ENCODE measurements at places on chromosomes 2 and 18.

GRCh38 chr18:63836456-63836855, 51.0 kb upstream of the SERPINB2 start:
- no peak for DNase-seq

DNA sequence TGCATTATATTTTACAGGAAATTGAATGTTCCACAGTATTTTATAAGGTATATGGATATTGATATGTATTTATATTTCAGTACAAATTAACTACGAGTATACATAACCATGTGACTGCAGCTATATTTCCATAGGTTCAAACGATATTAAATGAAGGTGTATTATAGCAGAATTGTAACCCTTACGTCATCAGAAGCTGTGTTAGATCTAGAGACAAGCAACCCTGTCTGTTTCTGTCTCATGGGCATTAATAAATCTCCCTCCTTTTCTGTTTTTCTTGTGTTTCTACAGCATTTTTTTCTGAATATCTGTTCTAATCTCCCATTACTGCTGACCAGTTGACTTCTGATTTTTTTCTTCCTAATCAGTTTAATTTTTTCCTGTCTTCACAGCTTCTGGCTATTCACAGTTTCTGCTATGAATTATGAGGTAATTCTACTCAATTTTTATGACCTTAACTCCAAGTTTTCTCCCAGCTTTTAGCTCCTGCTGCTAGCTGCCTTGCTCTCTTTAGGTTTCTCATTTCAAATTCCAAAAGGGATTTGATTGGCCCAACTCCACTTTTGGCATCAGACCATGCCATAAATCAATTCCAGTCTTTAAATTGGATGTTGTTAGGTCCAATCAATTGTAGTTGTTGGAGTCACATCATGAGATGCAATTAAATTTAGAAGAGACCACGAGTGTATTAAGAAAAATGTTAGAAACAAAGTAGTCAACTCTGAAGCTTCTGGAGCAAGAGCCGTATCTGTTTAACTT, 277.5 kb upstream of the ZSWIM2 start:
- no peak for DNase-seq

GRCh38 chr2:7795778-7796563, 878.8 kb downstream of the RNF144A start:
- no peak for DNase-seq

- peak; percentile 61 for DNase-seq
Observed at GRCh38 chr2:239151201-239152131, 249.4 kb downstream of the HDAC4 start.

DNA sequence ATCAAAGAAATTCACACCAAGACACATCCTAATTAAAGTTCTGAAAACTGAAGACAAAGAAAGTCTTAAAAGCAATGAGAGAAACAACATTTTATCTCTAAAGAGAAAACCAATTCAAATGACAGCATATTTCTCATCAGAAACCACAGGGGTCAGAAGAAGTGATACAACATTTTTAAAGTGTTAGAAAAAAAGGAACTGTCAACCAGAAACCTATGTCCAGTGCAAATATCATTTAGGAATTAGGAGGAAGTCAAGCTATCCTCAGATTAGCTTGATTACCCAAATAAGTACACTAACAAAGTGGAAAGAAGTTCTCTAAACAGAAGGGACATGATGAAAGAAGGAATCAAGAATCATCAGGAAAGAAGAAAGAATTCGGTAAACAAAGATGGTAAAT, 59.5 kb upstream of the BCL2L11 start:
- no peak for DNase-seq

GRCh38 chr18:49934457-49934856, 121.1 kb upstream of the ACAA2 start:
- no peak for DNase-seq

DNA sequence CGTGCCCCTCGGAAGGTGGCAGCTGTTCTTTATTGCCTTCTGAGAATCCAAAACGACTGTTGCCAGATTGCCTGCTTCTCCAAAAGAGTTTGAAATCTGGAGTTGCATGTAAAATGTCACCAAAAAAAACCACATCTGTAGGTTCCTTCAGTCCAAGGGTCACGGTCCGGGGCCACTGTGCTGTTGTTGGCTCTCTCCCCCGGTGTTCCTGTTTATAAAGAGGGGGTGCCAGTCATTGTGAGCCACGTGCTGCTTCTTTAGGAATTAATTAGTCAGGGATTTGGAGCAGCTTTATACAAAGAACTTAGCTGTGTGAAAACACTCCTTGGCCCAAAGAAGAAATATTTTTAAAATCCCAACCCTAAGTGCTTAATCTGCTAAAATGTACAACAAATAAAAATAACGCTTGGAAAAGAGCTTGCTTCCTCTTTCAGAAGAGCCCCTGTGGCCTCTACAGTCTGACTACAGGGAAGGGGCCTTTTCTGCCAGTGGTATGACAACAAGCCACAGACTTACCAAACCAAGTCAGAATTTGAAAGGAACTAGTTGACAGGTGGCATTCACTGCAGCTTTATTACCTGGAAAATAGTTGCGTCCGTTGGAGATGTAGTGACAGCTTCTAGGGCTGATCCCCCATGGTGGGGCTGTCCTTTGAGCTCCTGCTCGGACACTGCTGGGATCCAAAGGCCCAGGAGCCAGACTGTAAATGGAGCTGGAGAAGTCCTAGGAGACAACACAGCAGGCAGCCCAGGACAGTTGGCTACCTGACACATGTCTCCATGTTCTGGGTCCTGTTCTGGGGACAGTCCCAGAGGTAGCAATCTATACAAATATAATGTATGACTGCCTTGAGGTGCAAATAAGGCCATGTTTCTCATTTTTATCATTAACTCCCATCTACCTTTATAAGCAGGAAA, 84.5 kb upstream of the SLC1A4 start:
- DNase-seq, result no peak

GRCh38 chr2:62202019-62202722, 6.3 kb downstream of the B3GNT2 start:
- no peak for DNase-seq

DNA sequence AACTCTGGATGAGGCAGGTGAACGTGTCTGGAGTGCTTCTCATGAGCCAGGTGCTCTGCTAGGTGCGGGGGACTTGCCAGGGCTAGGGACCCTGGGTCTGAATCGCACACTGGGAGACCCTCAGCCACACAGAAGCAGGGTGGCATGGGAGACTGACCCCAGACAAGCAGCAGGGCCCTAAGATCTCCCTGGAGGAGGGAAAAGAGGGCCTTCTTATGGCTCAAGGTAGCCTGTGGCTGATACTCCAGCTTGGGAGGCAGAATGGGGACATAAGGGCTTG, 12.8 kb upstream of the CIB4 start:
- no peak for DNase-seq

- no peak for DNase-seq
Observed at GRCh38 chr2:216635701-216636550, 2.7 kb downstream of the IGFBP2 start.

DNA sequence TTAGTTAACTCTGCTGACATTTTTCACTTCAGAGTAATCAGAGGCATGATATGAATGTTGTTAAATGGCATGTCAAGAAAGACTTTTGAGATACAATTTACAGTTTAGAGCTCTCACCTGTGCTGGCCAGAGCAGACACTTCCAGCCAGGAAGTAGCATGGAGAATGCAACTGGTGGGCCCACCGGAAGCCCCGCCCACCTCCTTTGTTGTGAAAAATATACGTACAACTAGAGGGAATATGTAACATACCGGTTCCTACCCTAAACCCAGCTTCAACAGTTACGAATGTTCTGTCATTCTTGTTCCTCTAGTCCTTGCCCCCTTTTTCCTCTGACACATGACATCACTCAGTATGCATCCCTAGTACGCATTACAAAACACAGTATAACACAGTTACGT, 70.2 kb upstream of the ITM2C start:
- DNase-seq, result no peak

DNA sequence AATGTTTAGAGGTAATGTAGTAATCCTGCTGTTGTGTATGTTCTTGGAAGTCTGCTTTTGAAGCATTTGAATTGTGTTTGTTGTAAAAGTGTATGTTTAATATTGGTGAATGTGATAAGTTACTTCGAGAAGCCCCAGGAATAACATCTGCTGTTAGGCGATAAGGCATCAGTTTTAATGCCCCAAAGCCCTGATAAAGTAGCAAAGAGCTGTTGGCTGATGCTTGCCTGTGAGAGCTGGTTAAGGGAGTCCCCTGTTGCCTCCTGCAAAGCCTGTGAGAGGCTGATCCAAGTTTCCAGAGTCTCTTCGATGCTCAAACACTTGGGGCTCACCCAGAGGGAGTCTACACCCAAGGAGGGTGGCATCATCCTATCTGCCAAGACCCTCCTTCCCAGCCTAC, 110.3 kb downstream of the RNF152 start:
- DNase-seq, result no peak

DNA sequence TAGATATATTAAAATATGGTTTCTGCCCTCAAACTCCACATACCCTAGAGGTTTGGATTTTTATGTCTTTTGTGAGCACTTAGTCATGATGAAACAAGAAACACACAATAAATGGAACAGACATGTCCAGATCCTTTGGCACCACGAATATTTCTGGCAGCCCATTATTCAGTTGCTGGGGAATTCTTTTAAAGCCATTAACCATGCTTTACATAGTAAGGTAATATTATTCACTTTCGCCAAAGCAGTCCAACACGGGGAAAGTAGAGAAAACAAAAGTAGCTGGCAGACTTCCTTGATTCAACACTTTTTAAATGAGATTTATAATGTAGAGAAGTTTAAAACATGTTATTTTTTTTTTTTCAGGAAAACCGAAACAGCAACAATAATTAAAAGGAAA, 235.4 kb downstream of the PIEZO2 start:
- no peak for DNase-seq

- no peak for DNase-seq
Observed at GRCh38 chr2:11750422-11750821, 4.0 kb downstream of the LPIN1 start.

- DNase-seq, result peak; percentile 96
Observed at GRCh38 chr2:128232965-128233789, 85.5 kb downstream of the HS6ST1 start.

All from cardiac septum (tissue), 1 donor.